Effector memory CD4-positive, alpha-beta T cell (primary cell): ENCODE measurements at places on chromosomes 1 and 21.

GRCh38 chr1:100036718-100037655 lies 67.2 kb downstream of the SLC35A3 start:
- H3K4me1 ChIP-seq = peaks cover 15% of the 10 kb centered on the region
- no peaks in the 10 kb centered on the region for H3K36me3 ChIP-seq
- peak overlapping the region; percentile 92 for H3K4me3 ChIP-seq
- H3K27me3 ChIP-seq = no peaks in the 10 kb centered on the region
- peak overlapping the region; percentile 97 for H3K27ac ChIP-seq

DNA sequence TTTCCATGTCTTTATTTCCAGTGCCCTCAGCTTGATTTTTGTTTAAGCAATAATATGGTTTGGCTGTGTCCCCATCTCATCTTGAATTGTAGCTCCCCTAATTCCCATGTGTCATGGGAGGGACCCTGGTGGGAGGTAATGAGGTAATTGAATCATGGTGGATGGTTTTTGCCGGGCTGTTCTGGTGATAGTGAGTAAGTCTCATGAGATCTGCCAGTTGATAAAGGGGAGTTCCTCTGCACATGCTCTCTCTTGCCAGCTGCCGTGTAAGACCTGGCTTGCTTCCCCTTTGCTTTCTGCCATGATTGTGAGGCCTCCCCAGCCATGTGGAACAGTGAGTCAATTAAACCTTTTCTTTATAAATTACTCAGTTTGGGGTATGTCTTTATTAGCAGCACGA lies 559.6 kb upstream of the ADAMTS5 start:
- H3K4me1 ChIP-seq = no peaks in the 10 kb centered on the region
- no peaks in the 10 kb centered on the region for H3K36me3 ChIP-seq
- no peaks in the 10 kb centered on the region for H3K27me3 ChIP-seq
- H3K27ac ChIP-seq = no peak overlapping the region

DNA sequence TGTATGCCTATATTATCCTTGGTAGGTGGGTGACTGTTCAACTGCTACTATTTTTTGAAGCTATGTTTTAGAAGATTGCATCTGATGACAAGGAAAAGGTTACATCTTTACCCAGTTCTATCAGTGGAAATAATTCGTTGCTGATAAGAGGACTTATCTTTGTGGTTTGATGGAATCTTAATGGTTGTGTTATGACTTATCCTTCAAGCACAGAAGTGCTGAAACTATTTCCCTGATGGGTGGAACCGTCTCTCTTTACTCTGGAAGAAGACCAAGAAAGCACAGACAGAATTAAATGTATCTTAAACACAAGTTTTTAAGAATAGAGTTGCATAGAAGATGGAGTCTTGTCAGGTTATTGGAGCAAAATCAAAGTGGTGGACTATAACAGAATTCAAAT lies 437.7 kb upstream of the KAZN start:
- no peak for DNase-seq
- no peaks in the 10 kb centered on the region for H3K4me1 ChIP-seq
- H3K36me3 ChIP-seq = no peaks in the 10 kb centered on the region
- H3K27me3 ChIP-seq = no peaks in the 10 kb centered on the region

DNA sequence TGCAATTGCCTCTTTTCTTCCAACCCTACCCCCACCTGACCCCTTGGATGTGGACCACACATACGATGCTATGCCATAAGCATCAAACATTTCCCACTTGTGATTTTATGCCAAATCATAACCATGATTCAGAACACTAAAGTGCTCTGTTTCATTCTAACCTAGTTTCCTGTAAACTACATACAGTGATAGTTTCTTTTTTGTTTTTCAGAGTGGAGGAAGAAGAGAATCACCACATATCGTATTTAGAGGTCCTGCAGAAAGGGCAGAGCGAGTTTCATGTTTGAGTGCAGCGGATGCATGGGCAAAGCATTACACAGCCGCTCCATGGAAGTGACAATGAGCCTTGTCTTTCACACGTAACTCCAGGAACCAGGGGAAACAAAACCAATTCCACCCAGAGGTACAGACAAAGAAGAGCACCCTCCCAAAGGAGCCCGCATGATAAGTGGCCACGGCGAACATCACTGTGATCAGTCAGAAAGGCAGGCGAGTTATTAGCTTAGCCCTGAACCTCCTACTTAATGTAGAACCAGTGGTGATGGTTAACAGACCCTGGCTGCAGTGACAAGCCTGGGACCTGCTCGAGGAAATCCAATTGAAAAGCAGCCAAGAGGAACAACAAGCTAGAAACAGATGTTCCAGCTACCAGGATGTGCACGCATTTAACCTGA lies 64.0 kb upstream of the ZNF281 start:
- no peak overlapping the region for H3K27ac ChIP-seq
- peaks cover 5% of the 10 kb centered on the region for H3K4me1 ChIP-seq
- H3K27me3 ChIP-seq = no peaks in the 10 kb centered on the region
- no peaks in the 10 kb centered on the region for H3K36me3 ChIP-seq
- no peak for DNase-seq

DNA sequence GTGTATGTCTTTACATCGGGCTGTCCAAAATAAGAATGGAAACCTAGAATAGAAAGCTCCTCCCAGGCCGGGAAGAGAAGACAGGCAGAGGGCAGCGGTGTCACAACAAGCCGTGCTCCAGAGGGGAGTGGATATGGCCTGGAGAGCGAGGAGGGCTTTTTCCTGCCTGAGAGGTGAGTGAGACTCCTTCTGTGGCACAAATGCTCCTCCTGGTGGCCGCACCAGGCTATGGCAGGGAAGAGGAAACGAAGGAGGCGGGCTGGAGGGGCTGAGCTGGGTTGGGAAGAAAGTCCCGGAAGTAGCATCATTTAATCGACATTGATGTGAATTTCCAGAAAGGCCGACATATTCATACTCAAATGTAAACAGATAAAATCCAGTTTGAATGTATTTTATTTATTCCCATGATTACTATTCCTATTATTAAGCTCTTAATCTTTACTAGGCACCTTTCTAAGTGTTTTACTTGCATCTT lies 54.7 kb downstream of the MEF2D start:
- H3K4me3 ChIP-seq = no peak overlapping the region
- no peaks in the 10 kb centered on the region for H3K36me3 ChIP-seq
- H3K27ac ChIP-seq = no peak overlapping the region
- H3K4me1 ChIP-seq = peaks cover 4% of the 10 kb centered on the region
- DNase-seq = peak; percentile 60

DNA sequence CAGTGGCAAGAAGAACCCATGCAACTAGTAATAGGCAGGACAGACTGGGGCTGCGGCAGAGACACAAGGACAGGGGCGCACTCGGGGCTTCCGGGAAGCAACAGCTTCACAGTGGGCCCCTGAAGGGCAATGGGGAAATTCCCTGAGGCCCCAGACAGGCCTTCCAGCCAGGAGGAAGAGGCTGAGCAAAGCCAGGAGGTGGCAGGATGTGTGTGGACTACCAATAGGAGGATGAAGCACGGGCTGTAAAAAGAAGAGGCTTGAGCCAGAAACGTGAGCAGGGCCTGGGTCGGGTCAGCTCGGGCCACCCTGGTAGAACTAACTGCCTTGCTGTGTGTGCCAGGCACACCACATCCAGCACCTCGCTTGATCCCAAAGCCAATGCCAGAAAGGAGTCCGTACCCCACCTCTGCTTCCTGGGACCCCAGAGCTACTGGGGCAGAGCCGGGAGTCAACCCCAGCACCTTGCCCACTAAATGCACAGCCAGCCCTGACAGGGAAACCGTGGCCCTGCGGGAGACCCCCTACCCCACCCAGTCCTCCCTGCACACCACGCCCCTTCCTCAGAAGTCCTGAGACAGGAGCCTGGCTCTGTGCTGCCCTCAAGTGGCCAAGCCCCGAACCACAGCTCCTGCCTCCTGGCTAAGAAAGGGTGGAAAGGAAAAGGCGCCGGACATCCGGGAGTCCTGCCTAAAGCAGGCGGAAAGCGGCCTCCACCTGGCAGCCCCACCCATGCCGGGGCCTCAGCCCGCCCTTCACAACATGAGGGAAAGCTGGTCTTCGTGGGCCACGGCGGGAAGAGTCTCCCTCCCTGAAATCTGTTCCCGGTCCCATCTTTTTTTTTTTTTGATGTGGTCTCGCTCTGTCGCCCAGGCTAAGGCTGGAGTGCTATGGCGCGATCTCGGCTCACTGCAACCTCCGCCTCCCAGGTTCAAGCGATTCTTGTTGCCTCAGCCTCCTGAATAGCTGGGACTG lies 33.7 kb downstream of the TTC39A start:
- no peak overlapping the region for H3K27ac ChIP-seq
- peaks cover 3% of the 10 kb centered on the region for H3K4me1 ChIP-seq
- peak overlapping the region; percentile 47 for H3K4me3 ChIP-seq
- H3K27me3 ChIP-seq = no peaks in the 10 kb centered on the region
- no peaks in the 10 kb centered on the region for H3K36me3 ChIP-seq

GRCh38 chr21:38965241-38965640 lies 159.5 kb downstream of the ETS2 start:
- H3K4me1 ChIP-seq = no peaks in the 10 kb centered on the region
- H3K27me3 ChIP-seq = no peaks in the 10 kb centered on the region
- DNase-seq = no peak
- H3K4me3 ChIP-seq = no peak overlapping the region
- no peak overlapping the region for H3K27ac ChIP-seq
- no peaks in the 10 kb centered on the region for H3K36me3 ChIP-seq

DNA sequence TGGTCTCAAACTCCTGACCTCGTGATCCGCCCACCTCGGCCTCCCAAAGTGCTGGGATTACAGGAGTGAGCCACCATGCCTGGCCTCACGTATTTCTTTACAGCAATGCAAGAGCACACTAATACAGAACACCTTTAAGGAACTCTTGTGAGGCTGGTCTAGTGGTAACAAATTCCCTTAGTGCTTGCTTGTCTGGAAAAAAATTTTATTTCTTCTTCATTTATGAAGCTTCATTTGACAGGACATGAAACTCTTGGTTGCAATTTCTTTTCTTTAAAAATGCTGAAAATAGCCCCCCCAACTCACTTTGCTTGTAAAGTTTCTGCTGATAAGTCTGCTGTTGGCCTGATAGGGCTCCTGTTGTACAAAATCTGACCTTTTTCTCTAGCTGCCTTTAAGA lies 248.8 kb downstream of the SMYD3 start:
- DNase-seq = no peak
- H3K4me3 ChIP-seq = no peak overlapping the region
- no peak overlapping the region for H3K27ac ChIP-seq

- no peak overlapping the region for H3K27ac ChIP-seq
- no peak for DNase-seq
- H3K36me3 ChIP-seq = no peaks in the 10 kb centered on the region
- no peaks in the 10 kb centered on the region for H3K4me1 ChIP-seq
These were observed 33.3 kb downstream of the PCP4 start for GRCh38 chr21:39900491-39900890.

DNA sequence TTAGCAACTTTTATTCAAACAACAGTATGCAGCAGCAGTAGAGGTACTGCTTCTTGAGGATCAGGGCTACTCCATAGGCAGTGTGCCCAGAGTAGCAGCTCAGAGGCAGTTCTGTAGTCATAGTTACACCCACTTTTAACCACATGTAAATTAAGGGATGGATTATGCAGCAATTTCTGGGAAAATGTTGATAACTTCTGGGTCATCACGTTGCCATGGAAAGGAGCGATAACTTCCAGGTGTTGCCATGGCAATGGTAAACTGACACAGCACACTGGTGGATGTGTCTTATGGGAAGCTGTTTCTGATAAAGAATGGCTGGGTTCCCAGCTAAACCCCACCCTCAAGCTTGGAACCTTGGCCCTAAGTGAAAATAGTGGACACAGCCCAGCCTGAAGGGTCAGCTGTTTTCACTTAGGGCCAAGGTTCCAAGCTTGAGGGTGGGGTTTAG lies 29.0 kb upstream of the PLA2G2A start:
- H3K4me1 ChIP-seq = no peaks in the 10 kb centered on the region
- no peak for DNase-seq
- peaks cover 2% of the 10 kb centered on the region for H3K27me3 ChIP-seq
- no peaks in the 10 kb centered on the region for H3K36me3 ChIP-seq

DNA sequence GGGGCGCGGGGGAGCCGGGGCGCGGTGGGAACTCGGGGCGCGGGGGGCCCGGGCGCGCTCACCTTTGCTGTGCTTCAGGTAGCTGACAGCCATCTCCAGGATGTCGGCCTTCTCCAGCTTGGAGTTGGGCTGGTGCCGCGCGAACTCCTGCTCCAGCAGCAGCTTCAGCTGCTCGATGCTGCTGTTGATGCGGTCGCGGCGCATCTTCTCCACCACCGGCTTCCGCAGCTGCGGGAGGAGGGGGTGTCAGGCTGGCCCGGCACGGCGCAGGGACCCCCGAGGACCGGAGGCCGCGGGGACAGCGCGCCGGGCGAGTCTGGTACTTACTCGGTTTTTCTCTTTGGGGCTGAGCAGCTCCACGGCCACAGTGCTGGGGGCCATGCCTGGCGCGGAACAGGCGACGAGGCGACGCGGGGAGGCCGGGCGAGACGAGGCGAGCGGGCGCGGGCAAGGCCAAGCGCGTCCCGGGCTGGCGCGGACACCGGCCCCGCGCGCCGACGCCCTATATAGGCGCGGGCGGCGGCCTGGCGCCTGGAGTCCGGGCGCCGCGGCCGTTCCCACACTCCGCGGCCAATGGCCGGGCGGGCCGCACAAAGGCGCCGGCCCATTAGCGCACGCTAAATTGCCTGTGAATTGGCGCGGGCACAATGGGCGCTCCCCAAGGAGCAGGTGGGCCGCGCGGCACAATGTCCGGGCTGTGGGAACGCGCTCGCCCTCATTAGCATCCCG lies at the start of gene HES5:
TSS of gene HES5 (minus strand) at position 480 of the 729 bp plus-strand sequence. CDS start at position 381, 99 bp downstream.
- no peaks in the 10 kb centered on the region for H3K36me3 ChIP-seq
- peak within 1 kb of the TSS; percentile 49 for H3K4me3 ChIP-seq
- H3K4me1 ChIP-seq = peaks cover 38% of the 10 kb centered on the region
- DNase-seq = no peak

GRCh38 chr1:169387399-169387798 lies 19.4 kb downstream of the BLZF1 start:
- peaks cover 58% of the 10 kb centered on the region for H3K36me3 ChIP-seq
- H3K4me1 ChIP-seq = no peaks in the 10 kb centered on the region
- no peak overlapping the region for H3K27ac ChIP-seq
- no peak for DNase-seq
- no peaks in the 10 kb centered on the region for H3K27me3 ChIP-seq
- H3K4me3 ChIP-seq = no peak overlapping the region

DNA sequence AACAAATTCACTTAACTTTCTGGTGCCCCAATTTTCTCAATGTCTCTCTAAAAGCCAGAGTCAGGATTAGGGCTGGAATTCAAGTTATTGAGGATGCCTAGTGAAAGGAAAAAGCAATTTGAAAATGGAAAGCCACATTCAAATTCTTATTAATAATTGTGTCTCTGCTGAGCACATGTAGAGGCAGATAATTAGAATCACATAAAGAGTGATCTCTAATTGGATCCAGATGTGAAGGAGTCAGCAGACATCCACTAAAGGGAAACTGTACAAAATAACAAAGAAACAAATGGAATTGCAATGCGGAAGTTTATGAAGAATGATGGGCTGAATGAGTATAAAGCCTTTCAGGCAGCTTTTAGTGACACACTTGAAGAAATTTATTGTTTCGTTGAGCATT lies 482.6 kb downstream of the TTLL7 start:
- no peaks in the 10 kb centered on the region for H3K27me3 ChIP-seq

- no peak overlapping the region for H3K4me3 ChIP-seq
- H3K36me3 ChIP-seq = peaks cover 5% of the 10 kb centered on the region
- H3K27ac ChIP-seq = peak overlapping the region; percentile 34
These were observed 46.1 kb upstream of the RBM34 start for GRCh38 chr1:235207209-235207565.

GRCh38 chr1:69846267-69846666 lies 278.5 kb downstream of the LRRC7 start:
- no peaks in the 10 kb centered on the region for H3K4me1 ChIP-seq
- no peaks in the 10 kb centered on the region for H3K36me3 ChIP-seq
- DNase-seq = no peak
- H3K27ac ChIP-seq = no peak overlapping the region
- H3K4me3 ChIP-seq = no peak overlapping the region

- H3K27me3 ChIP-seq = no peaks in the 10 kb centered on the region
- peak overlapping the region; percentile 28 for H3K27ac ChIP-seq
- H3K4me1 ChIP-seq = peaks cover 75% of the 10 kb centered on the region
These were observed 20.3 kb upstream of the TNFRSF1B start for GRCh38 chr1:12146343-12147112.
